Inflammatory macrophage (primary cell): ENCODE measurements at places on chromosomes 7 and 10.

GRCh38 chr10:1158066-1158465 lies 101.9 kb downstream of the WDR37 start:
- no peak for DNase-seq

- no peak for DNase-seq
Measured at GRCh38 chr10:36736311-36736710, 389.1 kb upstream of the ANKRD30A start.

DNA sequence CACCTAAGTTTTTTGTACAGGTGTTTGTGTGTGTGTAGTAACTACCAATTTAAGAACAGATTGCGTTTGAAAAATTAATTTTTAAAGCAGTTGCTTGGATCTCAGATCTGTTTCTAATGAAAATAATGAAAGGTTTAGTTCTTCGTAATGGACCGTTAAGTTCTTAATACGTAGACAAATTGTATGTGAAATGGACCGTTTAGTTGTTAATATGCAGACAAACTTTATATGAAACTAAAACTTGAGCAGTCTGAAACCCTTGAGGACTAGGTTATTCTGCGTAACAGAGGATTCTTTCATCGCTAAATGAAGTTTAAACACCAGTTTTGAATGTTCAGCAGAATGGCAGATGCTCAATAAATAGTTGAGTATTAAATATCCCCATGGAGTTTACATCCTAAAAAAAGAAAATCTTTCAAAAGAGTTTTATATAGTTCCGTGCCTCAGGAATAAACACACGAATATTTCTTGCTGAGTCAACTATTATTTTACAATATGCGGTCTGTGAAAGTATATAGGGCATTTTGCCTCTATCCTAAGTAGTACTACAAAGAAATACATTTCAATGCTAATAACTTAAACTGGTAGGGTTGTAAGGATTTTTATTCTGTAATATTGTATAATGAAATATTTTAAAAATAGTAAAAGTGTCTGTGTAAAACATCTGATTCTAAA lies 1.2 kb downstream of the DBF4 start:
- no peak for DNase-seq

GRCh38 chr10:85175635-85176034 lies 847.2 kb downstream of the CCSER2 start:
- DNase-seq: no peak

DNA sequence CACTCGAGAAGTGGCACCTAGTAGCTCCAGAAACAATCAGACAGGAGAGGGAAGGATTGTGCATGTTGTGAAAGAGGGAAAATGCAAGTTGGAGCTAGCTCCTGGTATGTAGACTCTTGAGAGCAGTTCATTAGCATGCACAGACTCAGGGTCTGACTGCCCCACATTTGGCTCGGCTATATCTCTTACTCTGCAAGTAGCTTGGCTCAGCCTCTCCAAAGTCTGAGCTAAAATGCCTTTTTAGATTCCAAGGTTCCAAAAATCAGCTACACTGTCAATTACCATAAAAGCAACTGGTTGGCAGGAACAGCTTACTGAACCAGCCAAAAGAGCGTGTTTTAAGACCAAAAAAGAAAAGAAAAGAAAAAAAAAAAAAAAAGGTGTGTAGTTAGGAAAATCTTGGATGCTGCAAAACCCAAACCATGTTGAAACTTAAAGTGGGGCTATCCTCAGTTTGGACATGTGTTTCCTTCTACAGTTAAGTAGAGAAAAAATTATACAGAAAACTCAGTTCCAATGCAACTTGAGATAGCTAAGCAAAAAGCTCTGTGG lies 65.5 kb downstream of the MKX start:
- DNase-seq: no peak

GRCh38 chr10:7457478-7458316 lies 46.9 kb upstream of the SFMBT2 start:
- DNase-seq: peak; percentile 88

DNA sequence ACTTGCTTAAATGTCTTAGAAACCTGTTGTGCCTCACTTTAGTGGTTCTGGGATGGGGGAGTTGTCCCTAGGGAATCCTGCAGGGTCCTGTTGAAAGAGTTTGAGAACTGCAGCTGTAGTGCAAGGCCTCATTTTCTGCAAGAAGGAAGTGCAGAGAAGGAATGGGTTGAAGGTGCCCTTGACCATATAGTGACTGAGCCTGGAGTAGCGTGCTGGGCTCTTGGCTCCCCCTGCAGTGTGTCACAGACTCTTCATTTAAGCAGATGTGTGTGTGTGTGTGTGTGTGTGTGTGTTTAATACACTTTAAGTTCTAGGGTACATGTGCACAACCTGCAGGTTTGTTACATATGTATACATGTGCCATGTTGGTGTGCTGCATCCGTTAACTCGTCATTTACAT lies 92.2 kb downstream of the GRK5 start:
- no peak for DNase-seq

- peak; percentile 88 for DNase-seq
Measured at GRCh38 chr10:95793401-95794045, 37.6 kb downstream of the ENTPD1 start.

DNA sequence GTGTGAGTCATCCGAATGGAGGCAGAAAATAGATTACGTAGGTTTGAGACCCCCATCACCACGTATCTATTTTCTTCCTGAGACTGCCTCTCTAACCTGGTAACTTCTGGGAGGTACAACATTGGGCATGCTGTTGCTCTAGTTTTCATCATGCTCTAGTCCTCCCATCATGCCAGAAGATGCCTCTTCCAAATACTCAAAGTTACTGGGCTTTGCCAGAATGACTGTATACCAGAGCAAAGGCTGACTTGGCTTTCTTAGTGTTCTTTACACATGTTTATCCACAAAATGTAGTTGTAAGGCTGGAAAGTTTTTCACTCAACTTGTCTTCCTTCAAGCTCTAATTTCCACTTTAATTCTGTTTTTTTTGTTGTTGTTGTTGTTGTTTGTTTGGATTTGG lies 370.5 kb downstream of the MDFIC start:
- DNase-seq: no peak

- DNase-seq: peak; percentile 39
Measured at GRCh38 chr7:99844328-99844727, 16.5 kb downstream of the CYP3A43 start.

DNA sequence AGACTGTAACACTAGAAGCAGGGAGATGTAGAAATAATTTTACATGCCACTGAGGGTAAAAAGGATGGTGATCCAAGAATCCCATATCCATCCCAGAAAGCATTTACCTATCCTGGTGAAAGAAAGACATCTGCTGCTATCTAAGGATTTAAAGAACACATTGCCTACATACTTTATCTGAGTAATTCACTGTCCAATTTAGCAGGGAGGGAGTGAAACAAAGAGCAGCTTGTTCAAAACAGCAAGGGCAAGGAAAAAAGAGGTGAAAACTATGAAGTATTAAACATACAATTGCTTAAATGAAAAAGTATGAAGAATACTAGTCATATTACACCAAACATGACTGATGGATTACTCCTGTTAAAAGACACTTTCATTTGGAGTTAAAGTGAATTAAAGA lies 206.2 kb downstream of the PPP1R9A start:
- DNase-seq: no peak
